ENCODE measurements at places on chromosomes 12 and 14.

DNA sequence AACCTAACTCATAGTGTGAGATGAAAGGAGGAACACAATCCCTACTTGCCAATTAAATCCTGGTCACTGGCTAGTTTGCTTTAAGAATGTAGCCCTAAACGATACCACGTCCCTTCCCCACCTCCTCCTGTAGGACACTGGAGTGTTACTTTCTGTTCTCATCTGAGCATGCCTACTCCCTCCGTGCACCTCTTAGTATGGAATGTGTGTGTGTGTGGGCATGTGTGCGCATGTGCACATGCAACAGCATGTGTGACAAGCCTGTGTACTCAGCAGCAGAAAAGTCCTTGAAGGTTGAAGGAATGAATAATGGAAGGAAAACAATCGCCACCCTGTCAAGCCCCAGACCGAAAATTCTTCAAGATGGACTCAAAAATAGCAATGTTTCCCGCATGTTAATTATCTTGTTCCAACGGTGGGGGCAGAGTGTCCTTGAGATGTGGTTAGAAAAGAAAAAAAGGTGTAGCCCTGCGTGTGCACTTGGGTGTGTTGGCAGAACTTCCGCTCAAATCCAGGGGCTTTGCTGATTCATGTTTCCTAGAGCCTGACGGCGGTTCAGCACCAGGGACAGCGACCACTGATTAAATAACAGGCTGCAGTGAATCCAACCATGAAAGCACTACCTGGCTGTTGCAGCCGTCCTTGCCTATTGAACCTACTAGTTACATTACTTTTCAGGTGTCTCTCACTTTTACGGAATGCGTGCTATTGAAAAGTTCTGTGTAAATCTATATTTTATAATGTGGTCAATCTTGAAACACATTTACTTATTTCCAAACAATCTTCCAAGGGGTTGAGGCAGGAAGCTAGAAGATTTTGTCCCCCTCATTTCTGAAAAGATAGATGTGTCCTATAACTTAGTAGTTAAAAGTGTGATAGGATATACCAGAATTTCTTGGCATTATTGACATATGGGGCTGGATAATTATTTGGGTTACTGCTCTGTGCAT is 79.8 kb downstream of the SRRM4 start:
- no peak for DNase-seq

DNA sequence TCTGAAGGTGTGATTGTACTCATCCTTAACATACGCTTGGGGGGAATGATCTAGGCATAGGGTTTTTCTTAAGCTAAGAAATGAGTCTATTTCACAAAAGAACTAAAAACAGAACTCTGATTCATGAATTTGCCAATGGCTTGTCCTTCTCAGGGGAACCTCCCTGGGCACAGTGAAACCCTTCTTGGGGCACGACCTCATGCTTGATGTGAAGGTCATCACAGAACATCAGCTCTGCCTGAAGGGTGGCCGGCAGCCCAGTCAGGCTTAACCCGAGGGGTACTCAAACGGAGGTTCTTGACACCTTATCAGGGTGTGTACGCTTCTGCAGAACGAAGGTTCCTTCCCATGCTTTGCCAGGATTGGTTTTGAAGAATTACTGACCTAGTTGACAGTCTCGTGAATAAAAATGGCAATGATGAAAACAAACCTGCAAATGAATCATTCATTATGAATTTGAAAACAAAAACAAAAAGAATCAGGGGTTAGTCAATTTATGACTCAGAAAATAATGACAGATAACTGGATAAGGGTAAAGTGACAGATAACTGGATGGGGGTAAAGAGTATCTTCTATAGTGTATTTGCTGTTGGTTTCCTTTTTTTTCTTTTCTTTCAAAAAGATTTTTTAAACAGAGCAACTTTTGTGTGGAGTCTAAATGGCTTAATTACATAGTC is 86.4 kb downstream of the GALNT8 start:
- DNase-seq: no peak

DNA sequence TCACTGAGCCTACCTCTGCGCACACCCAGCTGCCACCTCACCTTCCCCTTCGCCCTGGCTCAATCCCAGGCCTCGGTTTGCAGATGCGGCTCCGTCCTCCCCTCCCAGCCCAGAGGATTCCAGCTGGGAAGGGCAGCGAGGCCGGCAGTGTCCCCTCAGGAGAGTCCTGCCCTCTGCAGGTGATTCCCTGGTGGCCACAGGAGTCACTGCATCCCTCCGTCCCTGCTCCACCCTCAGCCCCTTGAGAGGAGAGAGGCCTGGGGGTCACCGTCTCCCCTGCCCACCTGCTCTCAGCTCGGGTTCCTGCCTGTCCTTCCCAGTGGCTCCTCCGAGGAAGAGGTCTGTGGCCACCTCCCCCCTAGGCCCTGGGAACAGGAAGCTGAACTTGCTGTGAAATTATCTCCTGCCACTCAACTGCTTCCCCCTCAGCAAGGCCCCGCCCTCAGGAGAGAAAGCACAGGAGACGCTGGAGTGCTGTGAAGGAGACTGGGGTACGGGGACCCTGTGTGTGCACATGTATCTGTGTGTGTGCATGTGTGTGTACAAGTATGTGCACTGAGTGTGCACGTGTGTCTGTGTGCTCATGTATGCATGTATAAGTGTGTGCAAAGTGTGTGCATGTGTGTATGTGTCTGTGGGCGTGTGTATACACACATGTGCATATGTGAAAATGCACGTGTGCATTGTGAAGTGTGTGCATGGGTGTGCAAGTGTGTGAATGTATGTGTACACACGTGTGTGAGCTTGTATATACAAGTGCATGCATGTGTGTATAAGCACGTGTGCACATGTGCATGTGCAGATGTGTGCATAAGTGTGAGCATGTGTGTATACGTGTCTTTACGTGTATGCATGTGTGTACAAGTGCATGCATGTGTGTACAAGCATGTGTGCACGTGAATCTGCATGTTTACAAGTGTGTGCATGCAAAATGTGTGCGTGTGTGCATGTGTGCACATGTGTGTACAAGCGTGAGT is 13.2 kb upstream of the GALNT9 start:
- no peak for DNase-seq

- no peak for DNase-seq
Observed at GRCh38 chr14:36344211-36344610, 23.8 kb upstream of the MBIP start.
